Non-pigmented ciliary epithelial cell (primary cell): ENCODE measurements at places on chromosomes 5 and 9.

DNA sequence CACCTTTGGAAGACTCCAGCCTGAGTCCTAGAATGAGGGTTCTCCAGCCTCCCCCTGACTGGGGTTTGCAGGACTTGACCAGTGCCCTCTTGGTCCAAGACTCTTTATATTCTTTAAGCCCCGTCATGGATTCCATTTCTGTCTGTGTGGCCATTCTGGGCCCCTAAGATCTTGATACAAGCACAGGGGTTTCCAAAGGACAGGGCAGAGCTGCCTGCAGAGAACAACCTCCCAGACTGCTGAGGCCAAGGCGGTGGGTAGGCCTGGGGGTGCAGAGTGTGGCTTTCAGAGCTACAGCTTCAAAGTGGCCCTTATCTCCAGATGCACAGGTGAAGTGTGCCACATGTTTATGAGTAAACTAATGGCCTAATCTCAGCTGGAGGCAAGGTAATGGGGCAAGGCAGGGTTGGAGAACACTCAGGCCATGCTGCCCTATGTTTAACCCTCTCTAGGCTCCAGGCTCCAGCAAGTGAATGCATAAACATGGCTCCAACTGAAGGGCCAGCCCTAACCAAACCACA lies 32.1 kb downstream of the FOXI1 start:
- no peak for DNase-seq

- DNase-seq = no peak
Observed at GRCh38 chr9:71121275-71122021, at the start of gene TRPM3. Gene TRPM3 (minus strand): TSS chr9:71121621. CDS start chr9:71121354, 267 bp downstream.

DNA sequence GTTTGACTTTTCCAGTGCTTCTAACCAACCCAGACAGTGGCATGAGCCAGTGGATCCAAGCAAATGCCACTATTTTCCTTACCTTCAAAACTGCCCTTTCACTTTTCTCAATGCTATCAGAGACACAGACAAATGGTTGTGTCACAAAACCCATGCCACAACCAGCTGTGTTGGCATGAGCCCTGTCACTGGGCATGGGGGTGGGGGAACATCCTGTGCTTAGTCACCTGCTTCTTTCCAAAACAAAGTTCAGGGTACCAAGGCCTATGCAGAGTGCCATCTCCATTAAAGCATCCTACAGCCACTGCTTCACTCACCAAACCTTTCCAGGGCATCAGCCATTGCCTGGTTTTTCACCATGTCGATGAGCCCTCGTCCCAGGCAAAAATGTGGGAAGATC lies 30.1 kb downstream of the NIPSNAP3B start:
- DNase-seq = no peak

GRCh38 chr9:99466781-99467180 lies 244.7 kb downstream of the SEC61B start:
- DNase-seq = no peak

DNA sequence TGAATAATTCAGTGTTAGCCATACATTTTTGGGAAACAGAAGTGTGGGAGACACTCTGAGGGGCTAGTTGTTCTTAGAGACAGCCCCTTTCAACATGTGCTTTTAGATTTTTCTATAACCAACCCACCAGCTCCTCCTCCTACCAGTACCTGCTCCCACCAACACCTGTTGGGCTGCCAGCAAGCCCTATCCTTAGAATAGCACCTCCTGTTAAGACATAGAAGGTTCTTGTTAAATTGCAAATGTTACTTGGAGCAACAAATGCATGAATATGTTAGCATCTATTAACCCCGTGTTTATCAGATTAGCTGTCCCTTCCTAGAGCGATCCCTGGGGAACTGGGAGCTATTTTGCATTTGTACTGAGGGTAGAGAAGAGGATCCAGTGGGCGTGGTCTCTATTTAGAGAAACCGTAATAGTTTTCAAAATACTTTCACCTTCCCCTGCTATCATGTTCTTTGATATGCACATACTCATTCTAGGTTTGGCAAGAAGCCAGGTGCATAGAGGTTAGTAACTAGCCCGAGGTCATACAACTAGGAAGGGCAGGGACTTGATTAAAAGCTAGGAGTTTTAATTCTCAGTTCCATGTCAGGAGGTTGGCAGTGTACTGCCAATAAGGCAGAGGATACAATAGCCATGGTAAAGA lies 334.4 kb downstream of the KCTD16 start:
- DNase-seq = no peak

GRCh38 chr5:31049936-31050704 lies 143.4 kb upstream of the CDH6 start:
- no peak for DNase-seq

DNA sequence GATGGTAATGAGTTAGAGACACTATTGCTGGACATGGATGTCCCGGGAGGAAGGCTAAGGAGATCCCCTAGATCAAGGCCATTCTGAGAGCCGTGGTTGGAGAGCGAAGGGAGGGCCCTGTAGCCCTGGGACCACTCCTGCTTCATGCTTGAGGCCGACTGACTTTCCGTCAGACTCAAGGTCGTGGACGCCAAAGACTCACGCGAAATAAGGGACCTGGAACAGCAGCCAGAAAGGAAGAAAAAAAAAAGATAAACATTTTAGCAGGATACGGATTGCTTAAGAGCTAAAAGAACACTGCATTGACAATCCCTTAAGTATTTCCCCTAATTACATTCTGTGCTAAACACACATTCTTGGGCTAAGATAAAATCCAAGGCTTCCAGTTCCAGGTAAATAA lies 181.2 kb downstream of the GLIS3 start:
- no peak for DNase-seq

- no peak for DNase-seq
Observed at GRCh38 chr5:4207486-4207885, 611.9 kb downstream of the IRX1 start.

DNA sequence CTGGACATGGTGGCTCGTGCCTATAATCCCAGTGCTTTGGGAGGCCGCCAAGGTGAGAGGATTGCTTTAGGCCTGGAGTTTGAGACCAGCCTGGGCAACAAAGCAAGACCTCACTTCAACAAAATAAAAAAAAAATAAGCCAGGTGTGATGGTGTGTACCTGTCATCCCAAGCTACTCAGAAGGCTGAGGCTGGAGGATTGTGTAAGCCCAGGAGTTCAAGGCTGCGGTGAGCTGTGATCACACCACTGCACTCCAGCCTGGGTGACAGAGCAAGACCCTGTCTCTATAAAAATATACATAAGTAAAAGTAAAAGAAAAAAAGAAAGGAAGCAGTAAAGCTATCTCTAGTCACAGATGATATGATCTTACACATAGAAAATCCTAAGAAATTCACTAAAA lies 59.5 kb upstream of the SYNPO start:
- no peak for DNase-seq

DNA sequence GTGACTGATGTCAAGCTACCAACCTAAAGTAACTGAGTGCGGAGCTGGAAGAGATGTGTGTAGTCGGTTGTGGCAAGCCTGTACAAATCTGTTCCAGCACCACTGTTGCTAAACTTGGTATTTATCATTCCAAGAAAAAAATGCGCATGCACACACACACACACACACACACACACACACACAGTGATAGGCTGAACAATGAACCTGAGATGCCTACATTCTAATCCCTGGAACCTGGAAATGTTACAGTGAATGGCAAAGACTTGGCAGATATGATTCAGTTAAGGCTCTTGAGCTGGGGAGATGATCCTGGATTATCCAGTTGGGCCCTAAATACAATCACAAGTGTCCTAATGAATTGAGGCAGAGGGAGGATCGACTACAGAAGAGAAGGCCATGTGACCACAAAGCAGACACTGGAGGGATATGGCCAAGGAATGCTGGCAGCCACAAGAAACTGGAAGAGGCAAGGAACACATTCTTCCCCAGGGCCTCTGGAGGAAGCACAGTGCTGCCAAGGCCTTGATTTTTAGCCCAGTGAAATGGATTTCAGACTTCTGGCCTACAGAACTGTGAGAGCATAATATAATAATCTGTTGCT lies 49.7 kb upstream of the LHFPL2 start:
- no peak for DNase-seq

DNA sequence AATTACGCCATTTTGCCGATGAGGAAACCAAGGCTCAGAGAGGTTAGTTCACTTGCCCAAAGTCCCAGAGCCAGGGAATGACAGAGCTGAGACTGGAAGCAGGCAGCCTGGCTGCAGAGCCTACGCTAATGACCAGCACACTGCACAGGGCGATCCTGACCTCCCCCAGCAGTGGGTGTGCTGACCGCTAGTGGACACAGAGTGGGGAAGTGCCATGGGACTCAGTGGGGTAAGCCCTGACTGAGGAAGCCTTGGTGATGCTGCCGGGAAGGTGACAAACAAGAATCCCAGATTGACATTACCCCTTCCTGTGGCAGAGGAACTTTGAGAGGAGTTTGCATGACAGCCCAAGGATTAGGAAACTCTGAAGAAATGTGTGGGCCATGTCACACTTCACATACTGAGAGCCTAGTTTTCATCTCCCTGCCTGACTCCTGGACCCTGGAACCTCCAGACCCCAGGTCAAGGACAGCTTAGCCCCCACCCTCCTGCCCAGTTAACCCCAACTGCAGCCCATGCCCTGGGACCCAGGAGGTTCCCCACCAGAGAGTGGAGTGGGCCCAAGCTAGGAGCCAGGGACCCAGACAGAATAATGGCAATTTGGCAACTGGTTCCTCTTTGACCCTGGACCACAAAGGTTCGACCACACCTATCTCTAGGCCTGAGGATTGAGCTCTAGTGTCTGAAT lies 19.7 kb upstream of the CSF1R start:
- DNase-seq = no peak

GRCh38 chr5:14143841-14144585 lies 871 bp downstream of the TRIO start:
- DNase-seq = no peak

DNA sequence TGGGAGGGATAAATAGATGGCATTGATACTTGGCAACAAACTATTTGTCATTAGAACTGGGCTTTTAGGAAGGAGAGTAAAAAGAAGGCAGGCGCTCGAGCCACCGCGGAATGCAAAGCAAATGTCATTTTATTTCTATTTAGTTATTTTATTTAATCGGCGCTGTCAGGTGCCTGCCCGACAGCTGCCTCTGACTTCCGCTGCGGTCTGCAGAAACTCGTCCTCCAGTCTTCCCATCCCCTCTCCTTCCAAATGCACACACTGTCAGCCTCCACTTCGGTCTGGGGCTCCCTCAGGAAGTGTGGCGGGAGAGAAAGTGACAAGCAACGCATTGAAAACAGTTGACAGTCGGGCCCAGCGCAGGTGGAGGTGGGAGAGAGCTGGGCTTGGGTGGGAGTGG lies 29.3 kb downstream of the ASS1 start:
- DNase-seq = no peak

GRCh38 chr5:39164016-39164415 lies 55.3 kb downstream of the FYB1 start:
- no peak for DNase-seq

DNA sequence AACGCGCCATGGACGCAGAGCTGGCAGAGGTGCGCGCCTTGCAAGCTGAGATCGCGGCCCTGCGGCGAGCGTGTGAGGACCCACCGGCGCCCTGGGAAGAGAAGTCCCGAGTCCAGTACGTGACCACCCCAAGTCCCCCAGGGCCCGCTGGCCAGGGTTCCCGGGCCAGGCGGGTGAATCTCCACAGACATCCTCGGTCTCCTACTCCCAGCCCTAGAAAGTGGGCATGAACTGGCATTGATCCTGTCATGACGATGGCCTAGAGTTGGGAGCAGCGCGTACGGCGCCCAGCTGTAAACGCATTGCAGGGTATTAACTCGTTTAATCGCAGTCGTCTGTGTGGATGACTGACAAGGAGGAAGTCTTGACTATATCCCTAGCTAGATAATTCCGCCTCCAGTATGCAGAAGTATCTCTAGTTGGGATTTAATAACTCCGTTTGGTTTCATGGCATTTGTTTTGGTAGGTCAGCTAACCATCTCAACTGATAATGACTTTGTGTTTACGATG lies 293 bp downstream of the CENPP start:
- no peak for DNase-seq

DNA sequence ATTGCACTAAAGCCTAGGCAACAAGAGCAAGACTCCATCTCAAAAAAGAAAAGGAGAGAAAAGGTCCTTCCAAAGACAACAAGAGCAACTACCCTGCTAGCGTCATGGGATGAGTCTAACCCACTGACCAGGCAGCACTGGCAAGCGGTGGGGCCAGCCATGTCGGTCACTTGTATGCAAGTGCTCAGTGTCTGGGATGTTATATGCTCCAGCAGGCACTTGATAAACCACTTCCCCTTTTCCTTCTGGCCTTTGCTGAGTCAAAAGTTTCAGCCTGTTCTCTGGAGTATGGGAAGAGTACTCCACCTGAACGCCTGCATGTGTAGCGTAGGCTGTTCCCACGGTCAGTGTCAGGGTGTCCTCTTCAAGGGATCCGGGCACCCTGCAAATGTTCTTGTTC lies 9.2 kb upstream of the MXD3 start:
- no peak for DNase-seq

DNA sequence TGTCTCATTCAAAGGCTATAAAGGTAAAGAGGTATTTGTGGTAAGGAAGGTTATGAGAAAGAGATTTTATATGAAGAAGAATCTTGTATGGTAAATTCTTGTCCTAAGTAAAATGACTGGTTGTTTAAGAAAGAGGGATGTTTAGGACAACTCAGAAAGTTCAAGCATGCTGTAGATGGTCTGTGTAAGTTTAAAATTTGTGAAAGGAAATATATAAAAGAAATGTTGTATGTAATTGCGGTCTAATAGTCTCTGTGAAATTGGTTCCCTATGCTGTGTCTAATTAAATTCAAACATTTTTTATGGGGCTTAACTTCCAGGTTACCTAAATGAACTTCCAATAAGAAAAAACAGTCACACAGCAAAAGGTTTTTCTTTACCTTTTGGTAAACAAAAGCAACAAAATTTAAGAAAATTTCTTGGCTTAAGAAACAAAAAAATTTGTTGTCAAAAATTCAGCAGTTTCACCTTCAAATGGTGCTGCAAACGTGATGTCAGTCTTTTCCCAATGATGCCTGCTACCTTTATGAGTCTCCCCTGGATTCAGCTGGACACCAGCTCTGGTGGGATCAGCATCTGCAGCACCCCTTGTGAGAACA lies 83.0 kb upstream of the FCN1 start:
- DNase-seq = no peak

GRCh38 chr5:32297181-32298058 lies 15.3 kb downstream of the MTMR12 start:
- no peak for DNase-seq

- no peak for DNase-seq
Observed at GRCh38 chr5:113062869-113063508, 86.4 kb downstream of the DCP2 start.

- no peak for DNase-seq
Observed at GRCh38 chr5:178473854-178474253, 116.3 kb downstream of the COL23A1 start.
